ENCODE measurements at places on chromosomes 11 and 22.
A peak's percentile ranks its signal among the peaks of the same experiment; 100 is the strongest.

DNA sequence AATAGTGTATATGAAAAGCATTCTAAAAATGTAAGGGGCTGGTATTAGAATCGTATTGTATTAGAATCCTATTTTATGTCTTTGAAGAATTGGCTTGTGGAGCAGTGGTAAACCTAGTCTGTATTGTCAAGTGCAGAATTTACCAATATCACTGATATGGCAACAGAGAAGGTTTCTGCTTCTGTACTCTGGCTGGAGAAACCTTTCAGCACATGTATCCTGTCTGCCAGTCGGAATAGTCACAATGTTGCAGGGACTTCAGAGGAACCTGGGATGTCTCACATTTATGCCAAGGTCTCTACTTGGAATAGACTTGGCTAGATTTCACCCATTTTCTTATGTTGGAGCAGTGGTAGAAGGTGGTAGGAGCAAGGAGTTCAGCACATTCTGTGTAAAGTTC is 4.4 kb downstream of the MTMR3 start:
- no peak for DNase-seq

DNA sequence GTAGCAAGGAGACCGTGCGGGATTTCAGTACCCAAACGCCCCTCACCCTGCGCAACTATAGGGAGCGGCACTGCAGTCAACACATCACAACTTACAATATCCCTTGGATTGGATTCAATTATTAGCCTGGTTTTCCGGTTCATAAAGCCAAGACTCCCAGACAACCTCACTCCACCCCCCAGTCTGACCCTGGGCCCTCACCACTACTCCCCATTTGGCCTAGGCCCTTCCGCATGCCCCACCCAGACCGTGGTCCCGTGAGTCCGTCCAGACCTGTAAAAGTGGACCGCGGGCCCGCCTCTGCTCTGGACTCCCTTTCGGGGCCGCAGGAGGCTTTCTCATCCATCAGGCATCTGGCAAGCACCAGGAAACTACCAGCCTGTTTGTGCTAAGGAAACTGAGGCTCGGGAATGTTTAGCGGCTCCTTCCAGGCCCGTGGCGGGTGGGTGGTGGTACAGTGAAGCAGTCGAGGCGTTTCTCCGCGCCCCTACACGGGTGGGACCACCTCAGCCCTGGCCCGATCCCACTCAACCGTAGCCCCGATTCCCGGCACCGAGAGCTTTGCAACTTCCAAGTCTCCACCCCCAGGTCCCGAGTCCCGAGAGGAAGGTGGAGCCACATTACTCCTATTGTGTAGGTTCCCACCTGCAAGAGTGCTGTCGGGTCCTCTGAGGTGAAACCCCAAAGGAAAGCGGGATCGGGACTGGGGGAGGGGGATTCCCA is 679 bp upstream of the DPP3 start:
- DNase-seq = peak; percentile 52

DNA sequence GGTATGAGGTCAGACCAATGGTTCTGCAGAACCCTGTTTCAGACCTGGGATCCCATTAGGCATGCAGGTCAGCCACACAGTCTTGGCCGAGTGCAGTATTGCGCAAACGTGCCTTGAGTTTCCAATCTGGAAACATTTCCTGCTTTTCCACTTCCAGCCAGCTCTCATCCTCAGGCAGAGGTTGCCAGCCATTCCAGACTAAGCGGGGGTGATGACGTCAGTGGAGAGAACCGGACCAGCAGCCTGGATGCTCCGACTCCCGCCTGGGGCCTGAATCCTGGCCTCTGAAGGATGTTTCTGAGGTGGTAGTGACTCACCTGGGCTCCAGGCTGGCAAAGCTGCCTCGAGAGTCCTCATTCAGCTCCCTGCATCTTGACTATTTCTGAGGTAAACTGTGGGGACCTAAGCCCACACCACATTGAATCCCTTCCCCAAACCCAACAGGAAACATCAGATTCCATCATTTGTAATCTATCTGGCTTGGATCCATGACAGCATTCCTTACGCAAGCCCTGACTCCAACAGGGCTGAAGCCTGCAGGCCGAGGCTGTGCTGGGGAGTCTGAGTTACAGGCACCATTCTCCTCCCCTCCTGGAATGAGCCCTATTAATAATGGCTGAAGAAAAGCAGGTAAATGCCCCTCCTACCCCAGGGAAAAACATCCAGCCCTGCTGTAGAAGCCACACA is 83.0 kb downstream of the ABTB2 start:
- peak; percentile 82 for DNase-seq

GRCh38 chr22:20019661-20020532 is 1.0 kb upstream of the TANGO2 start:
- DNase-seq = no peak

GRCh38 chr11:35845860-35846259 is 98.0 kb upstream of the LDLRAD3 start:
- no peak for DNase-seq

GRCh38 chr11:57649826-57650738 is at the start of gene YPEL4:
YPEL4 (minus strand) TSS chr11:57649912; CDS start chr11:57647107, 2,805 bp downstream.
- DNase-seq = peak; percentile 87

DNA sequence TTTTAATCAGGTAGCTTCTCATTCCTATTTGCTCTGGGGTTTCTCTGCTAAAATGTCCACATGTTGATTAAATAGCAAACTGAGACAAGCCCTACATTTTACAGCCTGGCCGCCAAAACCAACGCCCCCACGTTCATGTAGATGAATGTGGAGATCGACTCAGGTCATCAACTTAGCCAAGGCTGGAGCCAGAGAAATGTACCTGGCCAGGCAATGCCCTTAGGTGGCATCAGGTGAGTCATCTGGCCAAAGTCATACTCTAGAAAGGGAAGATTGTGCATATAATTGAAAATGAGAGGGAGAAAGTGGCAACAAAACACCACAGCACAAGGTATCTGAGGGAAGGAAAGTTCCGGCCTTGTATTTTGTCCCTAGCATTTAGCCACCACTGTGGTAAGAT is 37.1 kb upstream of the CCDC89 start:
- DNase-seq = no peak

DNA sequence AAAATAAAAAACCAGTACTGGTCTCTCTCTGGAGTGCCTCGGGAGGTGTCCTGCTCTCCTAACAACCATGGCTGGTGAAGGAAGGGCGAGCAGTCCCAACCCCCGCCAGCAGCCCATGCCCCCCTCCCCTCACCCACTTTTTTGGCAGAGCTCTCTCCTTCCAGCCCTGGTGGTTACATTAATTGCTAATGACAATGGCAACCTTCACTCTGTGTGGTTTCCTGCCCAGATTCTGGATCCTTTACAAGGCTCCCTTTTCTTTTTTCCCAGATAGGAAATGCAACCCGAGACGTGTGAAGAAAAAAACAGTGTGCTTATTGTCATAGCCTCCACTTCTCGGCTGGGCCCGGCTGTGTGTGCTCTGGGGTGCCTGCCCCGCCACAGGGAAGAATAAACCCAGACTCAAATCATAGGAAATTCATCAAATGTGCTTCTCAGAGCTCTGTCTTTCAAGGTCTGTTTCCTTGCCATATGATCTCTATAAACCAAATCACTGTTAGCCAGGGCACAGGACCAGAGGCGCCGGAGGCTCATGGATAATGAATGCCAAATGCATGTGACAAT is 513.0 kb downstream of the SOX6 start:
- peak; percentile 61 for DNase-seq

- DNase-seq = no peak
Measured at GRCh38 chr11:44282620-44283019, 27.3 kb downstream of the ALX4 start.

- no peak for DNase-seq
Measured at GRCh38 chr11:50098186-50098725, 65.6 kb downstream of the OR4C45 start.

GRCh38 chr11:92302770-92303169 is 78.2 kb downstream of the FAT3 start:
- DNase-seq = no peak

DNA sequence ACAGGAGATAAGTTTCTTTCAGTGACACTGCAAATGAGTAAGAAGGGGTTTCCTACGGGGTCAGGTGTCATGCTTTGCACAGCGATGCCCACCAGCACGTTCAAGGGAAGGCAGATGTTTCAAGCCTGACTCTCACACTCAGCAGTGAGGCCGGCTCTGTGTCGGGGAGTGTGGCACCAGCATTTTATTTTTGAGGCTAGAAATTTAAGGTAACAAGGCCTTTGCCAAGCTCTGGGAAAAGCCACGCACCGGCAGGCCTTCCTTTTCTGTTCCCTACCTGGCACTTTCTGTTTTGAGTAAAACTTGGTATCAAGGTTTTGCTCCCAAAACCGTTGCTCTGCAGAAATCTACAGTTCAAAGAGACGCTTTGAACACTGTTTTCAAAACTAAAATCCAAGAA is 38.0 kb downstream of the TOLLIP start:
- no peak for DNase-seq

DNA sequence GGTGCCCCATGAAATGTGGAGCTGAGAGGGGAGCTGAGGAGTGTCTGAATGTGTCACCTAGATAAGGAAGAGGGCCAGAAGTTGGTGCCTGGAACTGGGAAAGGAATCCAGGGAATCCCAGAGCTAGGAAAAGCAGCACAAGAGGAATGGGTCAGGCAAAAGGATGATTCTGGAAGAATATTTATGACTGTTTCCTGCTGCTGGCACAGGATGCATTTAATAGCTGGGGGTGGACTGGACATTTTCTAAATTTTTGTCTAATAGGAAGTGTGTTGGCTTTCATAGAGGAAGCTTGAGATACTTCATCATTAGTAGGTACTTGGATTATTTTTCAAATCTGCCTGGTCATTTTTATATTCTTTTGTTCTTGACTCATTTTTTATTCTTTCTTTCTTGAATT is 17.4 kb upstream of the MRGPRX2 start:
- no peak for DNase-seq

All from right forelimb (tissue), 1 donor.